ELF-1 (cell line): ENCODE measurements at places on chromosomes 1 and 21.
A peak's percentile ranks its signal among the peaks of the same experiment; 100 is the strongest.

GRCh38 chr1:209883341-209883971 is 54.6 kb upstream of the SYT14 start:
- DNase-seq, result no peak

DNA sequence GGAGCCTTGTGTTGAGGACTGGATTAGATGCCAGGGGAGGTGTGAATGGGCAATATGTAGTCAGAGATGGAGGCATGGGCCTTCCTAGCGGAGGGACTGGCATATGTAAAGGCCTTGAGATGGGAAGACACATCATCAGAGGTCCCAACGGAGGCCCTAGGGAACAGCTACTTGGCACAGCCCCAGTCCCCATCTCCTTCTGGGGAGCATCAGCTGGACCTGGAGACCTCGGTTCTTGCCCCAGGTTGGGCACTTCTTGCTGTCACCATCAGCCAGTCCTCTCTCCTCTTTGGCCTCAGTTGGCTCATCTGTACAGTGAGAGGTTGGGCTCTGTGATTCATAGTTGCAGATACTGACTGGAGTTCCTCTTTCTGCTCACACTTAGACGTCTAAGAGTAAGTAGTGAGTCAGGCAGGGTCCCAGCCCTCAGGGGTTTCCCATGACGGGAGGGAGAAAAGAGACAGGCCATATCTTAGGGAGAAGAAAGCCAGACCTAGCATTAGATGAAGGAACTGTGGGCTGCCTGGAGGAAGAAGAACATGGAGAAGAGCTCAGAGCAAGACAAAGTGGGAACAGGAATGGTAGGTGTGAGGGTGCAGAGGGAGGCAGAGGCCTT is 3.4 kb upstream of the MARCKSL1 start:
- peak; percentile 64 for DNase-seq

DNA sequence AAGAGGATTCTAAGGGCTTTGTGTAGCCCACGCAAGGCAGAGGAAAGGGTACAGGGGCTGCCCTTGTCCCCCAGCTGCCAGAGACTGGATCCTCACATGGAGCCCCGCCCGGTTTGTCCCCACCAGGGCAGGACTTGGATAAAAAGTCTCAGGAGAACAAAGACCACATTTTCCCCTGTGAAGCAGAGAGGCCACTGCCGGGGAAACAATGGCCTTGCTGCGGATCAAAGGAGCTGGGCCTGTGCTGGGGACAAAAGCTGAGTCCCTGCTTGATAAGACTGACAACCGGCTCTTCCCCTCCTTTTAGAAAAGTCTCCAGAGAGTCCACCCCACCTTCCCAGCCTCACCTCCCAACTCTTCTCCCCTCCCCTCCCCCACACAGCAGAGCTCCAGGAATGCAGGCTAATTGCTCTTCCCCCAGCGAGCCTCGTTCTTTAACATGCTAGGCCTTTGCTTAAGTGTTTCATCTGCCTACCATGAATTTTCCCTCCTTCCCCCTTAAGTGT is 142.4 kb downstream of the PLPP3 start:
- DNase-seq, result peak; percentile 96

DNA sequence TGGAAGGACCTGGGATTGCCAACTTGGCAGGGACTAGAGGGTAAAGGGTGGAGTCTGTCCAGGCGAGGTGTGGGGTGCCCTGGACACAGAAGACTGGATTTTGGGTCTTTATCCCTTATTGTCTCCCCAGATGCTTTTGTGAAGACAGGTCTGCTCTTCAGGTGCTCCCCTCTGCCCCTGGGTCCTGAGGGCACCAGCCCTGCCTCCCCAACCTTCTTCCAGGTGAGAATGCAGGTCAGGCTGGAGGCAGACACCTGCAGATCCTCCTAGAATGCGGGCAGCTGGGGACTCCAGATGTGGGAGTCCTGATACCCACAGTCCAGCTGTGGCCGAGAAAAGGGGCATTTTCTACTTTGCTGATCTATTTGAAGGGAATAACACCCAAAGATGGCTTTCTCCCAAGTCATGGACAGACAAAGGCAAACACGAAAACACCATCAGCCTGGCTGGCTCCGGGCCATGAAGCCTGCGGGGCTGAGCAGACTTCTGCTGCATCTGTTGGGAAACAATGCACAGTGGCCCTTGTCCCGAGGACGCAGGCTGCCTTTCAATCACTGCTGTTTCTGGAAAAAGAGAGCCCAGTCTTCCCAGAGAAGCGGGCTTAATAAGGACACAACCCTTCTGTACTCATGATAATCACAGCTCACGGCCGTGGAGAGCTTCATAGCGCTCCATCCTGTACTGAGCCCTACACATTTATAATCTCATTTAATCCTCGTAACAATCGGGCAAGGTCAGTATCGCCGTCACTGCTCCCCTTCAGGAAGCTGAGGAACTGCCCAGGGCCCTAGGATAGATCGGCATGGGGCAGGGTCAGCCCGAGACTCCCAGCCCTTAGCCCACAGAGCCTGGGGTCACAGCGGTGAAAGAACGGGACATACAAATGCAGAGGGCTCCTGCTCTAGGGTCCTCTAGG is 62.0 kb upstream of the ABCG1 start:
- peak; percentile 47 for DNase-seq

DNA sequence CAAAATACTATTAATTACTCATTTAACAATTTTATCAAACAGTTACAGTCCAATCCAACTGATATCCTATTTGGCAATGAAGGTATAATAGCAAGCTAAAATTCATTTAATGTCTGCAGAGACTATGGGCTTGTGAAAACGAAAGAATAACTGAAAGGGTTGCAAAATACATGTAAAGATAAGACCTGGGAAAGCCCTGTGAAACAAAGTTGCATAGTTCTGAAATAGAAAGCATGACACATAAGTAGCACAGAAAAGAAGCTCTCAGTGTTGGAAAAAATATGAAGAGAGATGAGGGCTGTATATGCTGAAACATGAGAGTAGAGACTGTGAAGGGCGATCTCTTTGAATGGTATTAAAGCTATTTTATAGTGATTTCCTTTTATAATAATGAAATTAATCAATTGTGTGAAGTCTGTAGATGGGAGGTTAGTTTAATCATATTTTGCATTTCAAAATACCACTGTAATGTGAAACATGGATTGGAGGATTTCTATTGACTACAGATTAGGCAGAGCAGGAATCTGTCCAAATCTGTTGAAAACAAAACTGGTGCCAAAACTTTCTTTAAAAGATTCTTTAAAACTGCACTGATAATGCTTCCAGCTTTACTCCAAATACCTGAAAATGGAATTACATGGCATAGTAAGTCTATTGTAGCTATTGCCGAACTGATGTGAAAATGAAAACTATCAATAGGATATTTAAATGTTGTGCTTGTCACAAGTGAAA is 1518.9 kb upstream of the B3GALT2 start:
- no peak for DNase-seq

- DNase-seq, result no peak
These were observed 60.6 kb upstream of the STUM start for GRCh38 chr1:226487921-226488320.

DNA sequence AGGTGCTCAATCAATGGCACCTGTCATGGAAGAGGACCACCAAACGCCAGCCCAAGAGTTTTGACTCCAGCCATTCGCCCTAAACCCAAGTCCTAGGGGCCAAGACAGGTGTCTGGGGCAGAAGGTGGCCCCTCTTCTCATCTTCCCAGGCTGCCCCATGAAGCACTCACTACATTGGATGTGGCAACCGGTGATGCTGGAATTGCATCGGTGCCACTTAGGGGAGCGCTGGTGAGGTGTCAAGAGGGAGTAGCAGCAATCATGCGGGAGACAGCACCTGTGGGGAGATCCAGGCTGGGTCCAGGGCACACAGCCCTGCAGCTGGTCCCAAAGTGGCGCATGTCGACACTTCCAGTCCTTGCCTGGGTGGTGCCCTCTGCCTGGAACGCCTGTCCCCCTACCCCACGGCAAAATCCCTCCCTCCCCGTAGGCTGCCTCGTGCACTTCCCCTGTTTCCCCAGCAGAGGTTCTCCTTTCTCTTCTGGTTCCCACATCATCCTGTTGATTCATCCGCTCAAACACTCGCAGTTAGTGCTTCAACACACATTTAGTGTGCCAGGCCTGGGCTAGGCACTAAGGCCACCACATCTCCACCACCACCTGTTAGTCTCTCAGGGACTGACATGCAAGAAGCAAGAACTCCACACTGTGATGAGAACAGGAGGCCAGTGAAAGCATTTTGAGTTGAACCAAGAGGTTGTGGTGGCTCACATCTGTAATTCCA is 18.5 kb downstream of the PLA2G2D start:
- DNase-seq, result peak; percentile 77

DNA sequence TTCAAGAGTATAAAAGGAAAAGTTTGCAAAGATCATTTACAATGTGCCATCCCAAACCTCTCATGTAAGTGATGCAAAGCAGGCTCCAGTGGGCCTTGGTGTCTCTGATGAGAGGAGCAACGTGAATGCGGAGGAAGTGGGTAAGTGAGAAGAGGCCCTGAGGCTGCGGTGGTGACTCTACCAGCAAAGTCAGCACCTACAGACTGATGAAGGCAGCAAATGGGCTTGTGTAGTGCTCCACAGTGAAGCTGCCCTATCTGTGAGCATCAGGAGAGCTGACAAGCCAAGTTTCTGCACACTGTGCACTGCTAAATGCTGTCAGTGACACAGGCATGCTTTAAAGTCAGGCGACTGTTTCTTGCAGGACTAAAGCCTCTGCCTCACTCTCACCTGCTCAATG is 15.6 kb upstream of the RAP1A start:
- peak; percentile 10 for DNase-seq

GRCh38 chr1:15510611-15511405 is 13.2 kb downstream of the CASP9 start:
- DNase-seq, result no peak

GRCh38 chr1:186212568-186213224 is 162.4 kb downstream of the TPR start:
- DNase-seq, result peak; percentile 63

GRCh38 chr1:32393136-32393535 is 1.1 kb downstream of the BSDC1 start:
- DNase-seq, result no peak
